ENCODE measurements at places on chromosomes 4 and X.

DNA sequence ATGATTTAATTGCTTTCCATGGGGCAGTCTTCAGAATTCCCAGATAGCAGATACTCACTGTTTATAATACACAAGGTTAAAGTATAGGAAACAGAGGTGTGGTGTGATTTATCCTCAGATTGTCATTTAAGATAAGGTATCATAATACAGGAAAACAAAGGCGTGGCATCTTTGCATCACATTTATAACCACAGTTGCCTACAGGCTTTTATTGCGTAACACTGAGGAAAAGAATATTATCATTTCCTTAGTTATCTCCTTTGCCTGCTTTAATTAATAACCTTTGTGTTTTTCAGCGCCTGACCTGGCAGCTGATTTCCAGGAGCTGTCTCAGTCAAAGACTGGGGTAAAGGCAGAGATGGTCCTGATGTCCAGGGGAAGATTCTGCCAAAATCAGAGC, 68.8 kb downstream of the SSX7 start:
- DNase-seq: no peak

DNA sequence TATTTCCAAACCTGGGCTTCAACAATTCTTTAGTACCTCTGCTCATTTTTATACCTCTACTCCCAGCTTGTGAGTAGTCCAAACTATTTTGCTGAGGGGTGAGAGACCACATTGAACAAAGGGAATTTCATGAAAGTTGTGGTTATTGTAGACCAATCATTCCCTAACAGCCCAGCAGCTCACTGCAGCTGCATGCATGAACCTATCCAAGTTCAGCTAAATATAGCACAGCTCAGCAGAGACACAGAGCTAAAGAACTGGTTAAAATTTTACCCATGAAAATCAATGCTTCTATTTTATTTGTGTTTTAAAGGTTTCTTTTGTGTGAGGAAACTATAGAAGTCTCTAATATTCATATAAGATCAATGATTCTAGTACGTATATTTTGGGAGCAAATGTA, 82.7 kb downstream of the TECRL start:
- no peak for DNase-seq

DNA sequence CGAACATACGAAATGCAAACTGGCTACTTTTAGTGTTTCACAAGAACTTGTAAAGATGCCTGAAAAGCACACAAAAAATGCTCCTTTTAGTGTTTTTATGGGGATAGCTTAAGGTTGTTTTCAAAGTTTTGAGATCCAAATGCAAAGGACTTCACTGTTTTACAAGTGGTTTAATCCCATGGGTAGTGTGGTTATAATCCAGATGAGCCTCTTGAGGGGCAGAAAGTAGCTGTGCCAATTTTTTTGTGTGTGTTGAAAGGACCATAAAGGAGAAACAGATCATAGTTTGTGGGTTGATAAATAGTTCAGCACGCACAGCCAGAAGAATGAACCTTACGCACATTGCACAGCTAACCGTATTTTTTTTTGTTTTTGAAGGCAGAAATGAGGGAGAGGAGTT, 126.9 kb upstream of the GIMD1 start:
- no peak for DNase-seq

- no peak for DNase-seq
Measured at GRCh38 chr4:13641084-13641483, 13.6 kb upstream of the BOD1L1 start.

DNA sequence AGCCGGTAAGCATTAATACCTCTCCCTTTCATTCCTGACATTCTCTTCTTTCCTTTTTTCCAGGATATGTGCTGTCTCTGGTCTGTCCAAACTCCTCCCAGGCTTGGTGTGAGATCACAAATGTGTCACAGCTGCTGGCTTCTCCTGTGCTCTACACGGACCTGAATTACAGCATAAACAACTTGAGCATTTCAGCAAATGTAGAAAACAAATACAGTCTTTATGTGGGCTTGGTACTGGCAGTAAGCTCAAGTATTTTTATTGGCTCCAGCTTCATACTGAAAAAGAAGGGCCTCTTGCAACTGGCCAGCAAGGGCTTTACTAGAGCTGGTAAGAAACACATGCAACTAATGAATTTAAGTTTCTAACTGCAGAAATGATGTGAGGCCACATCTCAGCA, 8.4 kb downstream of the NIPAL1 start:
- no peak for DNase-seq

DNA sequence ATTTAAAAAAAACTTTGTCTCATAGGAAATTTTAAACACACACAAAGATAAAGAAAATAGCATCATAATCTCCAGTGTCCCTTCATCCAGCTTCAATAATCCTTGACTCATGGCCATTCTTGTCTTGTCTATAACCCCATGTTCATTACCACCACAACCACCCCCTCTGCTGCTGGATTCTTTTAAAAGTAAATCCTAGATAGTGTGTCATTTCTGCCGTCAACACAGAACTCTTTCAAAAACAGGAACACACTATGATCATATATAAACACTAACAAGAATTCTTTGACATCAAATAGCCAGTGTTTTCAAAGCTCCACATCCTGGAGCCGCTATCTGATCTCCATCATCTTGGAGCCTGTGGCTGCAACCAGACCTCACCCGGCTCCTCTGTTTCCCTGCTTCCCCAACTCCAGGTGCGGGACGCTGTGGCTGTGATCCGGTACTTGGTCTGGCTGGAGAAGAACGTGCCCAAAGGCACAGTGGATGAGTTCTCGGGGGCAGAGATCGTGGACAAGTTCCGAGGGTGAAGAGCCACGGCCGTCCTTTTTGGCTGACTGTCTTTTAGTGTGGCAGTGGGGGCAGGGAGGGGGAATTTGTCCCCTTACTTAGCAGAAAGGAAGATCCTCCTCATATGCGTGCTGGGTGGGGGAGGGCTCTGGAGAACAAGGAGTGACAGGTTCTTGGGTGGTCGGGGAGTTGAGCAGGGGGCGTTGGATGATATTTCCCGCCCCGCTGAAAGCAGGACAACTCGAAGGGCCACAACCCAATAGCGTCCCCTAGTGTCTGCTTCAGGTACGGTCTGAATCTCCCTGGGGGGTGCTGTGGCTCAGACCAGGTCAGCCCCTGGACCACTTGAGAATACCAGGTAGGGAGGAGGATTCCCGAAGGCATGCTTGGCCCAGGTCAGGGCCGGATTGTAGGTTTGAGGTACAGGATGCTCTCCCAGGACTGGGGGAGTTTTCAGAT, 15.6 kb downstream of the XPNPEP2 start:
- DNase-seq: no peak

DNA sequence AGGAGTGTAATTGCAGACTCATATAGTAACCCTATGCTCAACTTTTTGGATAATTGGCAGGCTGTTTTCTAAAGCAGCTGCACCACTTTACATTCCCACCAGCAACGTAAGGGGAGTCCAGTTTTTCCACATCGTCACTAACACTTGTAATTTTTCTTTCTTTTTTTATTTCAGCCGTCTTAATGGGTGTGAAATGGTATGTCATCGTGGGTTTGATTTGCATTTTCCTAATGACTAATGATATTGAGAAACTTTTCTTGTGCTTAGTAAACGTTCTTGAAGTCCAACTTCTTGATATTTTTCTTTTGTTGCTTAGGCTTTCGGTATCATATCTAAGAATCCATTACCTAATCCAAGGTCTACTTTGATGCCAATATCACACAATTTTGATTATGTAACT, 95.3 kb upstream of the IL1RAPL1 start:
- no peak for DNase-seq

- peak; percentile 25 for DNase-seq
Measured at GRCh38 chrX:15816886-15817285, 26.6 kb downstream of the ZRSR2 start.

DNA sequence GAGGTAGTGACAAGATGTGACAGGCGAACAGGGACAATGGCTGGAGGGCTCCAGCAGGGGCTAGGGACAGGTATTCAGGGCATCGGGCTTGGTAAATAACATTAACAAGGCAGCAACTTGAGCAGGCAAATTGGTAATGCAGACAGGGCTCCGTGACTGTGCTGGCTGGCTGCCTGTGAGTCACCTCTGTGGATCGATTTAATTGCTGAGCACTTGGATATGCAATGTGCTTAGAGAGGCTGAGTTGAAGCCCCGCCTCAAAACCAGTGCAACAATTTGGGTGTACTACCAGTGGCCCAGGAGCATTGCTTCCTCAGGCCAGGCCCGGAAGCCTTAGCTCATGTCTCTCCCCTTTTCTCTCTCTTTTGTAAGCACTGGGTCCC, 19.5 kb downstream of the CNGA2 start:
- DNase-seq: no peak

GRCh38 chrX:125765347-125765746, 400.7 kb downstream of the DCAF12L2 start:
- DNase-seq: no peak

DNA sequence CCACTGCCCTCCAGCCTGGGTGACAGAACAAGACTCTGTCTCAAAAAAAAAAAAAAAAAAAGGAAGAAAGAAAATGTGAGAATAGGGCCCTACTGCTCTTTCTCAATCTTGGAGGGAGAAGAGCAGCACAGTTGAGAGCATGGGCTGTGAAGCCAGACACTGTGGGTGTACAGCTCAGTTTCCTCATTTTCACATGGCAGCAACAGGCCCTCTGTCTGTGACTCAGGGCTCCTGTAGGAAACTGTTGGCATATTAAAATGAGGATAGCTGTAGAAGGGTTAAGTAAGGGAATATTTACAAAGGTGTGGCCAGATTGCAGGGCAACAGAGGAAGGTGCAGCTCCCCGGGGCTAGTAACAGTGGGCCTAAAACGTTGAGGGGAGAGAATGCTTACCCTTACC, 3.4 kb downstream of the AKAP14 start:
- DNase-seq: no peak
